ENCODE measurements at places on chromosomes 4 and X.

- DNase-seq = no peak
These were observed 18.4 kb upstream of the CC2D2A start for GRCh38 chr4:15451181-15451865.

DNA sequence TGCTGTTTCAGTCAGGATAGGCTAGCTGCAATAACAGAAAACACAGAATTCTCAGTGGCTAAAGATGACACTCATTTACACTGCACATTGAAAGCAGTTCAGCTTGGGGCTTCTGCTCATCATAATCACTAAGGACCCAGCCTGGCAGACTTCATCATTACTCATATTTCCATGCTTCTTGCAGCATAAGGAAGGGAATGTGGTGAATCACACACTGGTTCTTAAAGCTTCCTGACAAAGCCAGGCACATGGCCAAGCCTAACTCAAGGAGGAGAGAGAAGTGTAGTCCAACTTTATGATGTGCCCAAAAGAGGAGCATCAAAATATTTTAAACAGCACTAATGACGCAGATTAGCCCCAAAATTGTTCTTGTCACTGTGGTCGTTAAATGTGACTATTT lies 186.5 kb downstream of the BANK1 start:
- no peak for DNase-seq

GRCh38 chrX:118974088-118974907 lies at the start of gene LONRF3:
Gene LONRF3, plus strand, starts transcription at chrX:118974618. Its CDS starts 163 bp downstream, at chrX:118974781.
- DNase-seq = no peak

GRCh38 chr4:99013402-99013843 lies 17.9 kb downstream of the METAP1 start:
- DNase-seq = no peak

DNA sequence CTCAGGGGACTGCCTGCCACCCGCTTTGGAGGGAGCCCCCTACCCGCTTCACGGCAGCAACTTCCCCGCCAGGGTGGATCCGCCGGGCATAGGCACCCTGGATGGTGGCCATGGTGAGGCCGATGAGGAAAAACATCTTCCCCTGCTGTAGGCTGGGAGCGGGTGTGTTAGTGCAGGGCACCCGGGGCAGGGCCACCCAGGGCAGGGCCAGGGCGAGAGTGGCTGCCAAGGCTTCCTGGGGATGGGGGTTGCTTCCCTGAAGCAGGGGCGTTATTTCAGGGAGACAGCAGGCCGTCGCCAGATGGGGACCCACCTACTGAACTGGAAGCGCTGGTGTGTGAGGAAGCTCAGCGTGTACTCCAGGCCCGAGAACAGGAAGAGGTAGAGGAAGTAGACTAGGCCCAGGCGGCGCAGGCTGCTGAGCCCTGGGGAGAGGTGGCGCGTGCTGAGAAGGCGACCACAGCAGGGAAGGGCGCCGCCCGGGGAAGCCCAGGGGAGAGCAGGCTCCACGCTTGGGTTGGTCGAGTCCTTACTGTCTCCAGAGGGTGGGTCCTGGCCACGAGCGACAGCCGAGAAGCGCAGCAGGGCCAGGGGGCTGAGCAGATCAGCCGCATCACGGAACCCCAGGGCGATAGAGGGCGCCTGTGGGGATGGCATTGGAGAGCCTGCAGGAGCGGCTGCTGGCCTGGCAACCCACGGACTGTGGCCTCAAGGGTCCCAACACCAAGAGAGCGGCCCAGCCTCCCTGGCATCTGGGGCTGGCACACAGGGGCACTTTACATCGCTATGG lies 31.5 kb downstream of the NOP14 start:
- no peak for DNase-seq

GRCh38 chr4:23060776-23061175 lies 368.0 kb downstream of the GBA3 start:
- DNase-seq = no peak

- no peak for DNase-seq
These were observed 7.7 kb upstream of the GALNT7 start for GRCh38 chr4:173160871-173161270.

- no peak for DNase-seq
These were observed 132.1 kb downstream of the DIPK2B start for GRCh38 chrX:45068569-45068968.

DNA sequence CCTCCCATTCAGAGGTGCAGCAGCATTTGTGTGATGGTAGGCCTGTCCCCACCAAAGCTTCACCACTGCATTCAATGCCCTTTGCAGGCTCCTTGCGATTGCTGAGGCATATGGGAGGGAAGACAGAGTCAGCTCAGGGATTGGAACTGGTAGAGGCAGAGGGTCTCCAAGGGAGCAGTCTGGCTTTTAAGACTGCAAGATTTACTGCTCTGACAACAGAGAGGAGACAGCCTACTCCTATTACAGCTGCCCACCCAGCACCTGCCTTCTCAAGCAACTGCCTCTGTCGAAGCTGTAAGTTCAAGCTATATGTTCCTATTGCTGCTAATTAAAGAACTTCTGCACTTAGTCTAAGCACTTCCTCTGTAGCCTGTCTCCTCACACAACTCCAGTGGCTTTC lies 481.8 kb downstream of the FGF13 start:
- no peak for DNase-seq

DNA sequence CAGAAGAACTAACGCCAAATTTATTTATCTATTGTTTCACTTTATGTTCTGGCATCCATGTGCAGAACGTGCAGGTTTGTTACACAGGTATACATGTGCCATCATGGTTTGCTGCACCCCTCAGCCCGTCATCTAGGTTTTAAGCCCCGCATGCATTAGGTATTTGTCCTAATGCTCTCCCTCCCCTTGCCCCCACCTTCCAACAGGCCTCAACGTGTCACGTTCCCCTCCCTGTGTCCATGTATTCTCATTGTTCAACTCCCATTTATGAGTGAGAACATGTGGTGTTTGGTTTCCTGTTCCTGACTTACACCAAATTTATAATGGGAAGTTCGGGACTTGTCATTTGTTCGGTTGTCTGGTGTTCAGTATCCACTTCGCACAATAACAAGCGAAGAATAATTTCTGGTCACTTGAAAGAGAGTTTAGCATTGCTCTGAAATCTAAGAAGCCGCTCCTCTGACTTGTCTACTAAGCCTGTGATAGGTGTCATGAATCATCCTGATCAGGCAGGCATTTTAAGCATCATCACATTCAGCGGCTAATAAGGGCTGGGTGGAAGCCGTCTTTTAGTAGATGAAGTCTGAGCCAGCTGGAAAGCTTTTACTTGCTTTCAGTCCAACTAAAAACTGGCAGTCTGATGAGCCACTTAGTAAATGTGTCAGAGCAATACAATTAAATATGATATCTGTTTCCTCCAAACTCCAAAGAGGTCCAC lies 1065.7 kb upstream of the PABPC4L start:
- no peak for DNase-seq

- no peak for DNase-seq
These were observed 335.7 kb upstream of the RASGEF1B start for GRCh38 chr4:81807386-81807785.

Measured in HEK293T (cell line).